ENCODE measurements at places on chromosomes 2 and 18.

- H3K4me1 ChIP-seq, result peaks cover 15% of the 10 kb centered on the region
- H3K27me3 ChIP-seq, result no peaks in the 10 kb centered on the region
- no peak overlapping the region for H3K4me3 ChIP-seq
- H3K36me3 ChIP-seq, result peaks cover 10% of the 10 kb centered on the region
- no peak overlapping the region for H3K27ac ChIP-seq
Observed at GRCh38 chr2:168567836-168568235, 111.8 kb downstream of the CERS6 start.

GRCh38 chr18:21439431-21439846 is 161.1 kb downstream of the ESCO1 start:
- H3K27ac ChIP-seq, result no peak overlapping the region
- no peak overlapping the region for H3K4me3 ChIP-seq
- H3K4me1 ChIP-seq, result no peaks in the 10 kb centered on the region
- peaks cover 10% of the 10 kb centered on the region for H3K27me3 ChIP-seq
- H3K36me3 ChIP-seq, result no peaks in the 10 kb centered on the region
- no peak for DNase-seq

- DNase-seq, result no peak
- peak overlapping the region; percentile 28 for H3K27ac ChIP-seq
- no peaks in the 10 kb centered on the region for H3K27me3 ChIP-seq
- H3K4me3 ChIP-seq, result peak overlapping the region; percentile 19
Observed at GRCh38 chr18:13420969-13421686, 202.6 kb downstream of the LDLRAD4 start.

DNA sequence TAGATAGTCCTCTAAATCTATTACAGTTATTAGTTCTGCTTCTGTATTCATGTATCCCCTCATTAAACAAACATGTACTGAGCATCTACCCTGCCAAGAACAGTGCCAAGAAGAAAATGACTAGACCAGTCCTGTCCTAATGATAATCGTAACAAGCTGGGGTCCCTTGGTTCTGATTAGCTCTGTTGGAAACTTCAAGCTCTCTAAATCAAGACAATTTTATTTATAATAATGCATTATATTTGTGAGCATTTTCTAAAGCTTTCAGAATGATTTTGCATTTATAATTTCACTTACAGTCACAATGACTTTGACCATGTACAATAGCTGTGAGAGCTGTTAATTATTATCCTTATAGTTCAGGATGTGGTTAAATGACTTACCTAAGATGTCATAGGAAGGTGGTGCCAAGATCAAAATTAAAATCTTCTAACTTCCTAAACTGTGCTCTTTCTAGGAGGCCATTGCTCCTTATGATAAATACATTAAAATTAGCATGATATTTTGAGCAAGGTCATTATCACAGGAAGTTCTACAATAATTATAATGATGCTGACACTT is 336.5 kb upstream of the SLC39A10 start:
- no peak overlapping the region for H3K27ac ChIP-seq
- peaks cover 10% of the 10 kb centered on the region for H3K4me1 ChIP-seq
- no peaks in the 10 kb centered on the region for H3K36me3 ChIP-seq
- no peak overlapping the region for H3K4me3 ChIP-seq
- H3K27me3 ChIP-seq, result no peaks in the 10 kb centered on the region

GRCh38 chr18:63329431-63330145 is 10.0 kb upstream of the BCL2 start:
- H3K36me3 ChIP-seq, result peaks cover 32% of the 10 kb centered on the region
- no peak overlapping the region for H3K4me3 ChIP-seq
- no peaks in the 10 kb centered on the region for H3K4me1 ChIP-seq
- no peak overlapping the region for H3K27ac ChIP-seq

- no peak for DNase-seq
- peak overlapping the region; percentile 34 for H3K27ac ChIP-seq
- peaks cover 6% of the 10 kb centered on the region for H3K27me3 ChIP-seq
- peaks cover 25% of the 10 kb centered on the region for H3K4me1 ChIP-seq
- no peaks in the 10 kb centered on the region for H3K36me3 ChIP-seq
- H3K4me3 ChIP-seq, result no peak overlapping the region
Observed at GRCh38 chr2:217085543-217085942, 225.7 kb upstream of the TNP1 start.

DNA sequence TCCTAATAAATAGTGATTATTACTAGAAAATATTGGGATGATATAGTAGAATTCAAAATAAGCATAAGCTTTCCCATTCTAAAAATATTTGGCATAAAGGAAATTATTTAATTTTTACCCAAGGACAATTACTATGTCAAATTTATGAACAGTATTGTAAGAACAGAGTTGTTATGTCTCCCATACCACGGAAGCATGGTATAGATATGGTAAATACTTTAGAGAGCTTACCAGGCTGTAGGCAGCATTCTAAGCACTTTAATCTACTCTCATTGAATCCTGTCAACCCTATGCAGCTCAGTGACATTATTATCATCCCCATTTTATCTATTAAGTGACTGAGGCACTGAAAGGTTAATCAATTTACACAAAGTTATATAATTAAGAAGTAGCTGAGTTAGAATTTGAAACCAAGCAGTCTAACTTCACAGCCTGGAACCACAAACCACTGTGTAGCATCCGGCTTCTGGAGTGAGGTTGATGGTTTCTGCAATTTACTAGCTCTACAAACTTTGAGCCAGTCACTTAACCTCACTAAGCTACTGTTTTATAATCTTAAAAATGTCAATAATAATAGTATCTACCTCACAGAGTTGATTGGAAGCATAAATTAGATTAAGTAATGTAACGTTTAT is 323.7 kb downstream of the ARHGAP15 start:
- H3K36me3 ChIP-seq, result peaks cover 35% of the 10 kb centered on the region
- H3K4me1 ChIP-seq, result peaks cover 21% of the 10 kb centered on the region
- no peak overlapping the region for H3K4me3 ChIP-seq
- H3K27me3 ChIP-seq, result no peaks in the 10 kb centered on the region
- DNase-seq, result peak; percentile 80

- H3K4me3 ChIP-seq, result no peak overlapping the region
- no peaks in the 10 kb centered on the region for H3K36me3 ChIP-seq
- no peak for DNase-seq
- H3K27ac ChIP-seq, result no peak overlapping the region
- H3K27me3 ChIP-seq, result no peaks in the 10 kb centered on the region
Observed at GRCh38 chr18:75574187-75574586, 146.7 kb upstream of the SMIM21 start.

GRCh38 chr2:162050513-162050961 is 23.5 kb downstream of the DPP4 start:
- no peak overlapping the region for H3K4me3 ChIP-seq
- H3K4me1 ChIP-seq, result peaks cover 39% of the 10 kb centered on the region
- H3K36me3 ChIP-seq, result peaks cover 53% of the 10 kb centered on the region

GRCh38 chr2:205822579-205822978 is 140.3 kb downstream of the NRP2 start:
- no peak overlapping the region for H3K27ac ChIP-seq
- no peak overlapping the region for H3K4me3 ChIP-seq
- H3K36me3 ChIP-seq, result no peaks in the 10 kb centered on the region
- H3K27me3 ChIP-seq, result peaks cover 6% of the 10 kb centered on the region
- no peak for DNase-seq

GRCh38 chr2:7015007-7015950 is 98.1 kb downstream of the RNF144A start:
- peaks cover 24% of the 10 kb centered on the region for H3K4me1 ChIP-seq
- no peak for DNase-seq
- H3K27me3 ChIP-seq, result no peaks in the 10 kb centered on the region
- H3K27ac ChIP-seq, result no peak overlapping the region
- no peak overlapping the region for H3K4me3 ChIP-seq

DNA sequence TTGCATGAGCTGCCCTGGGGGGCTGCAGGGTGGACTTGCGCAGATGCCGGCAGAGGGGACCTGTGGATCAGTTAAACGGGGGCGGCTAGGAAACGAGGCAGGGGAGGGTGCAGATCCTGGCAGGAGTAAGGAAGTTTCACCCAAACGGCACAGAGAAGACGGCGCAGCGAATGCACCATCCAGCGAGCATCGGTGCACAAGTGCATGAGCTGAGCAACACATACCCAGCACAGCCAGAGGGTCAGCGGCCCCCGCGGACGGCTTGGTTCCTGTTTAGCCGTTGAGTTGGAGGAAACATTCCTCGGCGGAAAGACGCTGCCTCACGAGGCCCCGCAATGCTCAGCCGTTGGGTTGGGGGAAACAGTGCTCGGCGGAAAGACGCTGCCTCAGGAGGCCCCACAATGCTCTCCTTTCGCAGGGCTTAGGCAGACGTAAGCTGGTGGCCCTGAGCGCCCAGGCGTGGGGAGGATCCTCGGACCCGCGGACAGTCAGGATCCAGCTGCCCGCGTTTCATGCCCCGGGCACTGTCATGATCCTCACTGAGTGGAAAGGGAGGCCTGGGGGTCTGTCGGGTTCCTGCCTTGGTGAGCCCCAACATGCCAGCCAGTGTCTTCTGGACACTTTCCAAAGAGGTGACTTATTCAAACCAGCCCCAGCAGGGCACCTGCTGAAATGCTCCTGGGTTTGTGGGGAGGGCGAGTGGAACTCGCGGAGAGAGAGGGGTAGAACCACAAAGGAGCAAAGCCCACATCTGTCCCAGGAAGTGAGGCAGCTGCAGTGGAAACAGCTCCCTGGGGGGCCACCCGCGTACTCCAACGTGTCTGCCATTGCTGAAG is 86.3 kb downstream of the NDUFA10 start:
- H3K27ac ChIP-seq, result no peak overlapping the region
- no peaks in the 10 kb centered on the region for H3K36me3 ChIP-seq
- peaks cover 2% of the 10 kb centered on the region for H3K4me1 ChIP-seq

DNA sequence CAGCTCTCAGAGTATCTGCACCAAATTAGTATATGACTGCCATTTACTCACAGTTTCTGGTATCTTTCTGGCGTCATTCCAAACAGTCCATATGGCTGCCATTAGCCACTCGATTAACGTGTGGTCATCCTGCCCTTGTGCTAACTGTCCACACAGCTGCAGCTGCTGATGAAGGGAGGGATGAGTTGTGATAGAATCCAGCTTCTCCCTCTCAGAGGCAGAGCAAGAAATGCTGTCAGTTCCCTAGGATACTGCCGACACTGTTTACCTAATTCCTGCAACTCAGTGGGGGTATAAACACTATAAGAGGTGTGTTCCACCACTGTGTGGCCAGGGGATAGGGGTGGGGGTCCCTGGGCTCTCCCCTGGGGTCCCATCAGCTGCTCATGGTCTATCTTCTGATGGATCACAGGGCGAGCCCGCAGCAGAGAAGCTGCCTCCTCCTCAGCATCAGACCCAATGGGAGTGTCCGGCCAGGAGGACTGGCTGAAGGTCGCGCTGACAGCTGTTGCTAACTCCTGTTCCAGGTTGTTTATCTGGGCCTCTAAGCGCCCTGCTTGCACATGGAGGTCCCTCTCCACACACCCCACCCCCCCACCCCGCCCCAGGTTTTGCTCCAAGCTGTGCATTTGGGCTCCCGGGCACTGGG is 17.3 kb upstream of the KLHL23 start:
- peaks cover 1% of the 10 kb centered on the region for H3K36me3 ChIP-seq
- H3K27ac ChIP-seq, result no peak overlapping the region
- DNase-seq, result no peak
- no peaks in the 10 kb centered on the region for H3K27me3 ChIP-seq
- no peak overlapping the region for H3K4me3 ChIP-seq

DNA sequence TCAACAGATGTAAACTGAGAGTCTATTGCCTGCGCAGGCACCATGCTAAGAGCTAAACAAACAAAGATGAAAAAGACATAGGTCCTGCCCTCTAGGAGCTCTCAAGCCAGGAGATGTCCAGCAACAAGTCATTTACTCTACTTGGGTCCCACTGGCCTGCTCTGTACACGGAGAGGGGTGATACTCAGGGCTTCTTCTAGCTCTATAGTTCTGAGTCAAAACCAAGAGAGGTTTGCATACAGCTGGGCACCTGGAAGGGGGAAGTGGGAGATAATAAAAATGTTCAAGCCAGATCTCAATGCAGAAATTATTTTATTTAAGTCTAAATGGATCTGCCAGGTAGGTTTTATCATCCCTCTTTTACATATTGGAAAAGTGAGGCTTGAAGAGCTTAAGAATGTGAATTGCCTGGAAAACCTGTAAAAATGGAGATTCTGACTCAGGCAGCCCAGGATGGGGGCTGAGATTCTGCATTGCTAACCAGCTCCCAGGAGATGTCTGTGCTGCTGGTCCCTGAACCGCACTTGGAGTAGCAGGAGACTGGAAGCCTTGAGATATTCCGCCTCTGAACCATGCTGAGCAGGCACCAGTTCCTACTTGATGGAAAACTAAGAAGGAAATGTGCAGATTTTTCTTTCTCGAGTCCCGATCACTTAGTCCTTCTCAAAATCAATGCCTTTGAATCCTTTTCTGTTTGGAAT is 201.1 kb downstream of the PRKCE start:
- no peak overlapping the region for H3K4me3 ChIP-seq
- H3K27ac ChIP-seq, result no peak overlapping the region
- peaks cover 17% of the 10 kb centered on the region for H3K36me3 ChIP-seq
- no peaks in the 10 kb centered on the region for H3K27me3 ChIP-seq

- H3K36me3 ChIP-seq, result peaks cover 31% of the 10 kb centered on the region
- no peak overlapping the region for H3K4me3 ChIP-seq
- no peak overlapping the region for H3K27ac ChIP-seq
- no peaks in the 10 kb centered on the region for H3K27me3 ChIP-seq
- DNase-seq, result no peak
Observed at GRCh38 chr2:24891201-24891600, 28.8 kb downstream of the ADCY3 start.
